ENCODE measurements at places on chromosomes 5 and 9. TPM values are rescaled to one million over a fixed set of nuclear protein-coding genes. Genes with fewer than 3 reads are reported as not detected.

Gene ADRB2
- polyA plus RNA-seq = 1.5 TPM

Gene PCDHB11
- 3.2 TPM for polyA plus RNA-seq

Gene PHF24
- polyA plus RNA-seq = 0.47 TPM

Gene AHRR
- 2.8 TPM for polyA plus RNA-seq

GRCh38 chr5:56517011-56517416 is 283.9 kb upstream of the ANKRD55 start:
- DNase-seq = no peak

DNA sequence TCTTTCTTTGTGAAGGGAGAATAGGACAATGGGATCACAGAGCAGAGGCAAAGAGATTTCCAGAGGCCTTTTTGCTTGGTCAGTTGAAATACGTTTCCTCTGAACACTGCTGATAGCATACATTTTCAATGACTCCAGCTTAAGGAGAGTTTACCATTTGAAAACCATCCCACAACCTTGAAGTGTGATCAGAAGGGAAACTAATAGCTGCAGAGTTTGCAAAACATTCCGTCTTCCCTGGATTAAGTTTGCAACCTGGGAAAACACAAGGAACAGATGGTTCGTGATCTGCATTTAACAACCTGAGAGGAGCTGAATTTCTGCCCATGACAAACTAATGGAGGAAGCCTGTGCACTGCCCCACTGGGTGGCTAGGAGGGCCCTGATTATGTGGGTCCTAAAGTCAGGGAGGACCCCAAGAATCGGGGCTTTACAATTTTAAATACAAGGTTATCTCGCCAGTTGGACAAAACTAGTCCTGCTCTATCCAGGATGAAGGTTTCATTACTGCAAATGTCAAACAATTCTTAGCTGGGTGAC is 35.6 kb downstream of the MTX3 start:
- no peak for DNase-seq

GRCh38 chr9:35333551-35333950 is 156.4 kb upstream of the RUSC2 start:
- no peak for DNase-seq

DNA sequence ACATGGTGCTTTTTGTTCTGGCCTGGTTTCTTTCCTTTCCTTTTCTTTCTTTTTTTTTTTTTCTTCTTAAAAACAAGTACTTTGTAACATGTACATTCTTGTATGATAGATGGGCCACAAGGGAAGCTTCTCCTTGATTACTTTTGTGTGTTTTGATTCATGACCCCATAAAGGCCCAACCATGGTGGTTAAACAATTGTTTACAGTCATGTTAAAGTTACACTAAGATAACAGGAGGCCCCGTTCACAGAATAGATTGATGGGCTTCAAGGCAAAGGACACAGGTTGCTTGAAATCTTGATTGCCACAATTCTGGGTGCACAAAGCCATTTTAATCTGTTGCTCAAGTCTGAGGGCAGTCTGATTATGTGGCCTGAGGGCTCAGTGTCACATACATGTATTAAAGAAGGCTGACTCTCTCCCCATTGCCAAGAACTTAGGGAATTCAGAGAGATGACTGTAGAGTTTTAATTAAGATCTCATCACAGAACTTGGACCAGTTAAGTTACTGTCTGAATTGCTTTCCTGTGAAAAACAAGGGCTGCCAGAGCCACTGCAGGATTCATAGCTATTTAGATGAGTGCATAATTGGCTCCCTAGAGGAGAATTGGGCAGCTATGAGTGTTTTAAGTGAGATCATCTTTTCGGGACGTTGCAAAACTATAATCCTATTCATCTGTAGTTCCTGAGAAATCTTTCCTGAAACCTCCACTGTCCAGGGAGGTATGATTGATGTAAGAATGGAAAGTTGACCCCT is 163.4 kb downstream of the TLE4 start:
- DNase-seq = no peak

DNA sequence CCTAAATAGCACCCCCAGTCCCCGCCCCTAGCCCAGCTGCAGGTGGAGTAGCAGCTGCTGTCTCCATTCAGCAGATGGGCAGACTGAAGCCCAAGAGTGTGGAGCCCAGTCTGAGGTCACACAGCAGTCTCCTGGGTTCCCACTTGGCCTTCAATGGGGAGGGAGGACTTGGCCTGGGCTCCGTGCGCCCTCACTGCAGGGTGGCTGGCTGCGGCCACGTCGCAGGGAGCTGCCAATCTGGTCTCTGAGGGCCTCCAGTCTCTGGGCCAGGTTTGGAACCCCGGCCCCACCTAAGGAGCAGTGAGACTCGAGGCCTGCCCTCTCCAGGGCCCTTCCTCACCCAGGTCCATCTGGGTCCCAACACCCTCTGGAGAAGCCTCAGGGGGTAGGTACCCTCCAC is 7.4 kb downstream of the KIF12 start:
- no peak for DNase-seq

- DNase-seq = no peak
These were observed 25.4 kb upstream of the TCF7 start for GRCh38 chr5:134088994-134089560.
